Brain pericyte (primary cell): ENCODE measurements at places on chromosomes 1 and 21.

DNA sequence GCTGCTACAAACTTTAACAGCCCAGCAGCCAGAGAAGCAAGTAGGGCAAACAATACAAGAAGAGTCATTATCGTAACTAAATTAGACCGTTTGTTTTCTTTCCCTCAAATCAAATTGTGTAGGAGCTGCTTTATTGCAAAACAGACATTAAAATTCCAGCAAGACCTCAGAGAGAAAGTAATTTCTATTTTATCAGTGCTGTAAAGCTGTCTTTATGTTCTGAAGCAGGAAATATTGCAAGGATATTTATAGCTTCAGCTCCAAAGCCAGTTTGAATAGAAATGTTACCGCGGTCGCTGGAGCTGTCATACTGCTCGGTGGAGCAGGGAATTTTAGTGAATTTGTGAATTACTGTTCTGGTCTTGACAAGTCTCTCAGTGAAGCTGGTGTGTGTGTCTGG, 503.8 kb upstream of the PLXNA2 start:
- no peak for DNase-seq

DNA sequence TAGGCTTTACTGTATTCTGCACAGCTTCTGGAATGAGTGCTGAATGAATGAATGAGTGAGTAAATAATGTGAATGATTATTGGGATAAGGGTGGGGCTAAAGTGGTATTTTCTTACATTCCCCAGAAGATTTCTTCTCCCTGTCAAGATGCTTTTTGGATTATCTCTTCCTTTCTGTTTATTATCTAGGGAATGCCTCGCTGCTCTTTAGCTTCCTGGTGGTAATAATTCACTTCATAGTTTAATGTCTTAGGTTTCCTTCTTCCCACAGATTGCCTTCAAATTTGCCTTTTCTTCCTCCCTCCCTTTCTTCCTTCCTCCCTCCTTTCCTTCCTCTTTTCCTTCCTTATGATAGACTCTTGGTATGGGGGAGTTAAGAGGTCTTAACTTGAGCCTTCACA, 24.0 kb downstream of the DDR2 start:
- no peak for DNase-seq

GRCh38 chr1:184608581-184608980, 146.1 kb downstream of the EDEM3 start:
- DNase-seq: no peak

GRCh38 chr1:153180556-153180955, 22.7 kb upstream of the LELP1 start:
- no peak for DNase-seq

DNA sequence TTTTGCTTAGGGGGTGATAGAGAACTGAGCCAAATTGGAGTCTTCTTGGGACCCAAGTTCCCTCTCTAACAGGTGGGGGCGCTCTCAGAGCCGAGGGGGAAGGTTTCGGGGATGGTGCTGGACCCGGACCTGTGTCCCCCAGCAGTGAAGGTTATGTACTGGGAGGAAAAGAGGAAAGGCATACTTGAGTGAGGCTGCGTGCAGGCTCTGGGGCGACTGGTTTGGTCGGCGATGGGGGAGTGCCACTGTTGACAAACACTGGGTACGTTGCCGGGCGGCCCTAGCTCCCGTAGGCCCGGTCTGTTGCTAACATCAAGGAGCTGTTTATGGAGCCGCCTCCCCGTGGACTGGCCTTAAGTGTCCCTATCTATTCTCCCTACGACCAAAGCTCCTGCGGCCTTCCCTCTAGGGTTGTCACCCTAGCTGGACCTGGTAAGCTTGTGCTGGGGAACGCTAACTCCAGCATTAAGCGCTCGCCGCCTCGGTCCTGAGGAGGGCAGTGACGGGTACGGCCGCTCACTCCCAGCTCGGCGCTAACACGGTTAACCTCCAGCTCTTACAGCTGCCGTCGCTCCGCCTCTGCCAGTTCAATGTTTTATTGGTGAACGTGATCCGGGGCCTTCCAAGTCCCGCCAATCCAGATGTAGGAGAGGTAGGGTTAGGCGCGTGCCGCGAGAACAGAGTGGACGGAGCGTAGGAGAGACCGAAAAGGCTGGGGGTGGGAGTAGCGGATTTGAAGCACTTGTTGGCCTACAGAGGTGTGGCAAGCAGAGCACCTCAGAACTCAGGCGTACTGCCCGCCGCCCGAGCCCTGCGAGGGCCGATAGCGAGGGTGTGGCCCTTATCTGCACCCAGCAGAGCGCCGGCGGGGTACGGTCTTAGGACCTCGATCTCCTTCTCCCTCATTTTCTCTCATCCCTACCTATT, at the start of gene PPOX:
PPOX (plus strand) TSS at position 685 of the 927 bp plus-strand sequence. CDS start 422 bp downstream, outside the sequence.
- peak; percentile 94 for DNase-seq

GRCh38 chr1:152998476-152998875, 3.1 kb upstream of the SPRR3 start:
- DNase-seq: no peak

DNA sequence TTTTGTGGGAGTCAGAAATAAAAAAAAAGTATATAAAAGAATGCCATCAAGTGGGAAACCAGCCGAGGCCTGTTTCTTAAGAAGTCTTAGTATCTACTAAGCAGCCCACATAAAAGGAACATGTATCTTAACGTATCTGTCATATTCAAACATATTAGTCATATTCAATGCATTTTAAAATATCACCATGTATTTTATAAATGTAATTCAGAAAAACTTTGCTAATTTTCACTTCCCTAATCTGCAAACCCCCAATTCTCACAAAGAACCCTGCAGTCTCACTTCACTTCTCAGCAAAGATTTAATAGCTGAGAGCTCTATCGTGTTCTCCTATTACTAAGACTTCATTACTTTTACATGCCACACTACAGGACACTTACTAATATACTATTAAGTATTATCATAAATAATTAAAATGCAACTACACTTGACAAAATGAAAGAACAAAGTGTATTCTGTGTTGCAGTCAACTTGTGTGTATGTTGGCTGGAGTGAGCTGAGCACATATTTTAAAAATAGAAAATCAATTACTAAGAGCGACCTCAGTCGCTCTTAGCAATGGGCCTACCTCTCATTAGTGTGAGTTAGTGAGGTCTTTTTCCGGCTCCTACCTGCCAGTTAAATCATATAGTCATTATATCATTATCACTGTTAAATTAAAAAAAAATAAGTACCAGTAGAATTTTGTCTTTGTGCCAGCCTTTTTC, 484.3 kb downstream of the LMO4 start:
- DNase-seq: no peak

- no peak for DNase-seq
Observed at GRCh38 chr1:178768423-178768822, 43.4 kb downstream of the RALGPS2 start.

- no peak for DNase-seq
Observed at GRCh38 chr1:14759042-14759818, 160.7 kb downstream of the KAZN start.

DNA sequence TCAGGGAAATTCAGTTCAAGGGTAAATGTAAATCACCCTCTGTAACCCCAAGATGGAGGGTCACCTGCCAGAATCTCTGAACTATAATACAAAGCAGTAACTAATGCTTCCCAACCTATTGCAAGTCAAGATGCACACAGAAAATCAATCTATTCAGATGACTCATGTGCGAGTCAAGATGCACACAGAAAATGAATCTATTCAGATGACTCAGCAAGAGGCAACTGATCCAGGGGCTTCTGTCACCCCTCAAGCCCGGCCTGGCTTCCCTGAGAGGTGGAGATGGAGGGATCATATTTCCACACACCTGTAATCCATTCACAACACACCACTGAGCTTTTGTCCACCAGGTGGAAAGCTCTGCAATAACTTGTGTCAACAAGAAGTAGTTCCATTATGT, 17.4 kb upstream of the HIVEP3 start:
- DNase-seq: no peak

DNA sequence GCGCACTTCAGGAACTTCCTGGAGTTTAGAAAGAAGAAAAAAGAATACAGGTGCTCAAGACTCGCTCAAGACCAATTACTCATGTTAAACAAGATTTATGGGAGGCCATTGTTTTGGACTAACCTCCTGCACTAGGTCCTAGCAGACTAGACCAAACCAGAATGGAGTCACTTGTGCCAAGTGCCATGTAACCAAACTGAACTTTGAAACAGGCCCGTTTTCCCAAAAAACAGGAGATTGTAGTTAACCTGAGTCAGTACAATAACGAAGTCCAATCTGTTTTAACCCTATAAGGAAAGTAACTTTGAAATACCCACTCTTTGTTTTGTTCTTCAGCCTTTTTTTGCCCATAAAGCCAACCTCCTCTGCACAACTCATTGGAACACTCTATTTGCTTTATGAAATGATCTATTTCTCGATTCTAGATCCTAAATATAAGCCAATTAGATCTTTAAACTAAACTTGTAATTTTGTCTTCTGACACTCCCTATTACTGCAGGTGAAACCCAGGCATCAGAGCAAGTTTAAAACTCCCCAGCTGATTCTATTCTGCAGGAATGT, 695 bp upstream of the NTPCR start:
- DNase-seq: no peak

DNA sequence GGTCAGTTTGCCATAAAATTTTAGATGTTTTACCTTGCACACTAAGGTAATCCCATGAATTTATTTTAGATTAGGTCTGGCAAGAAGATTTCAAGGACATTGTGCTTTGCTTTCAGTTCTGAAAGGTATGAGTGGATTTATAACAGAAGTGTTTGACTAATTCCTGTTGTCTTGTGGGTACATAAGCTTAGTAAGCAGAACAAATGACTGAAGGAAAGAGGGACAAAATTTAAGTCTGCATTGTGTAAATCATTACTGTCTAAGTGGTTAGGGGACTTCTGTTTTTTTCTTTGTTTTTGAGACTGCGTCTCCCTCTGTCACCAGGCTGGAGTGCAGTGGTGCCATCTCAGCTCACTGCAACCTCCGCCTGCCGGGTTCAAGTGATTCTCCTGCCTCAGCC, 60.1 kb downstream of the PKN2 start:
- DNase-seq: no peak

DNA sequence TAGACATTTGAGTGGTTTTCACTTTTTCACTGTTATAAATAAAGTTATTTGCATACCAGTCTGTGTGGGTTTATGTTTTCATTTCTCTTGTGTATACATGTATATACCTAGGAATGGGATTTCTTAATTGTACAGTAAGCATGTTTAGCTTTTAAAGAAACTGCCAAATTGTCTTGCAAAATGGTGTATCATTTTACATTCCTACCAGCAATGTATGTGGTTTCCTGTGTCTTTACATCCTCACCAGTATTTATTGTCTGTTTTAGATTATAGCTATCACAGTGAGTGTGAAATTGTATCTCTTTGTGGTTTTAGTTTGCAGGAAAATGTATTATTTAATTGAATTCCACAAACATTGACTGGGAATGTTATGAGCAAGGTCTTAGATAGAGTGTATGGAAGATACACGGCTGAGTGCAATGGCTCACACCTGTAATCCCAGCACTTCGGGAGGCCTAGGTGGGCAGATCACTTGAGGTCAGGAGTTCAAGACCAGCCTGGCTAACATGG, 57.3 kb downstream of the MACF1 start:
- DNase-seq: no peak

- DNase-seq: no peak
Observed at GRCh38 chr1:244869950-244870349, 5.6 kb upstream of the HNRNPU start.

DNA sequence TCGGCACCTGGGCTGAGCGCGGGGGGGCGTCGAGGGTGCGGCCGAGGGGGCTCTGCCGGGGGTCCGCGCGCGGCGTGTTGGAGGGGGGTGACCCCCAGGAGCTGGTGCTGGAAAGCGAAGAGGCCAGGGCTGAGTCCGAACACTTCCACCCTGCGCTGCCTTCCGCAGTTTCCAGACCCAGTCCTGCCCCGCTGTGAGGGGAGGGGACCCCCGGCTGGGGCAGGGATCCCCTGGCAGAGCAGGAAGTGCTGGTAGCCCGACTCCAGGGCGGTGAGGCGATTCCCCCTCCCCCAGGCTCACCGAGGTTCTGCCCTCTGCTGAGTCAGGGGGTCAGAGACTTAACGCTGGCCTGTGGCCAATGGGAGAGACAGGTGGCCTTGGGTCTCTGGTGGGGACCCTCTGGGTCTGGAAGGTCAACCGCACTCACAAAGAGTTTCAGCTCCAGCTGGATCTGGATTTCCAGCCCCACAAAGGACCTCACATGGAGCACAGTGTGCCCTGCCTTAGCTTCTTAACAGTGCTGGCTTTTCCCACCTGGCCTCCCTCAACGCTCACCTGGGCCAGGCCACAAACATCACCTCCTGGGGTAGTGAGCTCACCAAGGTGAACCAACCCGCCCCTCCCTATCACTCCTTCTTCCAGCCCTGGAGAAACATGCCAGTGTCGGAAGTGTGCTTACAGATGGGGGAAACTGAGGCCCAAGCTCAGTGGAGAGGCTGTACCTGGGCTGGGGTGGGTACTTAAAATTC, 39.8 kb upstream of the SYNC start:
- DNase-seq: no peak

GRCh38 chr1:156949127-156949526, 28.7 kb downstream of the LRRC71 start:
- DNase-seq: no peak

DNA sequence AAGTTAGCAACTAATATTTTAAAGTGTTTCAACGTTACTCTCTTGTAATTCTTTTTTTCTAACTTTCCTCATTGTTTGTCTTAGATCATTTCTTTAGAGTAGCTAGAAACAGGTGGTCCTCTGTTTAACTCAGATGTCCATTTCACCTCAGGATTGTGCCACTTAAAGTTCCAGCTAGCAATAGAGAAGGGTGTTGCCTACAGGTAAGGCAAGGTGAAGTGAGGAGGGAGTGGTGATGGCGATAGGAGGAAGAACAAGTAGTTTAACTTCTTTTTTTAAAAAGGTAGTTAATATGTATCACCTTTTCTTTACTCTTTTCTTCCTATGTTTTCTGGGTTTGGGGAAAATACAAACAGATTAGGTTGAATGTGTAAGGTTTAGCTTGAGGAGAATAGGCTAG, 44.4 kb downstream of the ABCD3 start:
- no peak for DNase-seq

GRCh38 chr1:186559601-186560116, 98.7 kb upstream of the PDC start:
- DNase-seq: no peak

GRCh38 chr1:234980645-234981396, 147.8 kb downstream of the TOMM20 start:
- DNase-seq: no peak

GRCh38 chr1:218896202-218896601, 277.5 kb upstream of the LYPLAL1 start:
- DNase-seq: no peak

- DNase-seq: no peak
Observed at GRCh38 chr1:223077247-223077833, 65.7 kb downstream of the TLR5 start.

DNA sequence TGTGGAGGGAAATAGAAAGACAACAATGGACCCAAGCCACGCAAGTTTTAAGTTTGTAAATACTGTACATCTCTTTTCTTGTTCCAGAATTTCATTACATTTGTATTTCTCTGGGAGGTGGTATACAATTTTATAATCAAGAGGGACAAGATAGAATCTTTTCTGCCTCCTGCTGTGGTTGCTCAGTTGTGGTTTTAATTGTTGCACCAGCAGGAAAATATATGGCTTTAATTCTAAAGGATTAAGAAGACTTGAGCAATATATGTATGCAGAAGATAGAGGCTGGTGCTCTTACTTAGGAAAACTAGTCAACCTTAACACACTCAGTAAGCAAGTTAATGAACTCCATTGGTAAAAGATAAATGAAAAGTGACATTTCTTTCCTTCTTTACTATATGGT, 19.8 kb upstream of the ASB17 start:
- no peak for DNase-seq
